ENCODE measurements at places on chromosomes 12 and 14.
A peak's percentile ranks its signal among the peaks of the same experiment; 100 is the strongest.

DNA sequence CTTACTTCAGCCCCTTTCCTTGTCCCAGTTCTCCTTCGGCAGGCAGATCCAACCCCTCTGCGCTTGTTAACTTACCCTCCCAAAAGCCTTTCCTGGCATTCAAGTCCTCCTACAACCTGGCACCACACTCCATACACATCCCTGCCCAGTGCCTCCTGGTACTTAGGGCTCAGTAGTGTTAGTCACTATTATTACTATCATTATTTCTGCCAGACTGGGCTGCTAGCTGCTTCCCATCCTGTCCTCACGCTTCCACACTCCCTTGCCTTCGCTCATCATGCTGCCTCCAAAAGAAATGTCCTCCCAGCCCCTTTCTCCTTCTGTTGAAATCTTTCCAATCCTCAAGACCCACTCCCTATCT, 1.6 kb upstream of the HDAC7 start:
- H3K4me1 ChIP-seq: no peaks in the 10 kb centered on the region
- no peak overlapping the region for H3K4me3 ChIP-seq
- peak overlapping the region; percentile 72 for H3K27ac ChIP-seq

GRCh38 chr14:29743531-29743930, 184.1 kb downstream of the PRKD1 start:
- H3K4me1 ChIP-seq: no peaks in the 10 kb centered on the region
- DNase-seq: no peak
- no peaks in the 10 kb centered on the region for H3K27me3 ChIP-seq
- no peak overlapping the region for H3K4me3 ChIP-seq
- no peak overlapping the region for H3K27ac ChIP-seq

GRCh38 chr12:122558745-122559641, 31.9 kb downstream of the KNTC1 start:
- no peak for DNase-seq
- H3K27me3 ChIP-seq: no peaks in the 10 kb centered on the region
- no peaks in the 10 kb centered on the region for H3K4me1 ChIP-seq

- H3K36me3 ChIP-seq: peaks cover 14% of the 10 kb centered on the region
- DNase-seq: no peak
- H3K27me3 ChIP-seq: no peaks in the 10 kb centered on the region
- H3K27ac ChIP-seq: peak overlapping the region; percentile 5
- H3K4me3 ChIP-seq: peak overlapping the region; percentile 70
- peaks cover 32% of the 10 kb centered on the region for H3K4me1 ChIP-seq
Observed at GRCh38 chr12:122523846-122524718, 2.7 kb downstream of the RSRC2 start.

- H3K36me3 ChIP-seq: no peaks in the 10 kb centered on the region
- peak; percentile 68 for DNase-seq
- H3K27ac ChIP-seq: no peak overlapping the region
- H3K4me3 ChIP-seq: no peak overlapping the region
Observed at GRCh38 chr14:38867561-38868150, 235.4 kb downstream of the SEC23A start.

DNA sequence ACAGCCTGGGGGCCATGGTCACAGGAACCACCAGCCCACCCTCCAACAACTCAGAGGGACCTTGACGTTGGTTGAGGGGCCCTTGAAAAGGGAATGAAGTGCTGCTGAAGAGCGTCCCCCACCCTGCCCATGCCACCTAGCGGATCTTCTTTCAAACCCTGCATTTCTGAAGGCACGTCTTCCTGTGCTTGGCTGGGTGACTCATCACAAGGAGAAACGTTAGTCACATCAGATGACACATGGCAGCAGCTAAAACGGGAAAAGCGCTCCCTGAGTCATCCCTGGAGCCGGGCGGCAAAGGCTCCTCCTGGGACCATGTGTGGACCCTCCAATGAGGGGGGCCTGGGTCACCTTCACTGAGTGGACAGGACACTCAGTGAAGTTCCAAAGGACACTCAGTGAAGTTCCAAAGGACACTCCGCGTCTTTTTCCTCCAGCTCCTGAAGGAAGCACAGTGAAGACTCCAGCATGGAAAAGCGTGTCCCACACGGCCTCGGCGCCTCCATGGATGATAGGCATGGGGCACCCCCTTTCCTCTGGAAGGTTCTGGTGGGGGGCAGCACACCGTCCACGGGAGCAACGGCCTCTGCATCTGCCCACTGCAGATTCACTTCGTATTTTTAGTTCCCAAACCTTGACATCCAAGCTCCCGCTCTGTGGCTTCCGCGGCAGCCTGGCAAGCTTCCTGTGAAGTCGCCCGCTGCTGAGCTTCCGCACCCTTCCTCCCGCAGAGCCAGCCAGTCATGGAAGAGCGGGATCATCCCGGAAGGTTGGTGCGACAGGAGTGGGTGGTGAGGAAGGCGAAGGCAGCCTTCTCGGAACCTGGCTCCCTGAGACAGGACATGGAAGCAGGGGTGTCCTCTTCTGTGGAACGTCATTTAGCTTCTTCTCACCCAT, 383.4 kb downstream of the VRK1 start:
- H3K27me3 ChIP-seq: no peaks in the 10 kb centered on the region
- H3K36me3 ChIP-seq: no peaks in the 10 kb centered on the region
- no peak overlapping the region for H3K4me3 ChIP-seq
- DNase-seq: no peak

- H3K27me3 ChIP-seq: no peaks in the 10 kb centered on the region
- no peak overlapping the region for H3K27ac ChIP-seq
- no peaks in the 10 kb centered on the region for H3K4me1 ChIP-seq
- no peak for DNase-seq
- H3K36me3 ChIP-seq: no peaks in the 10 kb centered on the region
Observed at GRCh38 chr12:99911967-99912366, 72.8 kb downstream of the ANKS1B start.

DNA sequence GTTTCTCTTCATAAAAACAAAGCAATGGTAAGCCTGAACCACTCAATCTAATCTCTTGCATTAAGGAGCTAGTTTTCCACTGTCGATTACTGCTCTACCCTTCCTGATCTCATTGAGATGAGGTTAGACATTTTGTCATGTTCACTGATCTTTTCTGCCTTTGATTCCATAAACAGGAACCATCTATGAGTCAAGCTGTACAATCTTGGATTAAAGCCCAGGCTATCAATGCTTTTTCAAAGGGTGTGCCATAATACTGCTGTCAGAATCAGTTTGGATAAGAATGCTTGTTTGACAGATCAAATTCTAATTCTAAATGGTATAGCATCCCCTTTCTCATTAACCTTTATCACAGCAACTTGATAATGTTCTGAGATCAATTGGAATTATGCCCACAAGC, 16.1 kb downstream of the GRIP1 start:
- DNase-seq: no peak
- no peak overlapping the region for H3K27ac ChIP-seq
- no peak overlapping the region for H3K4me3 ChIP-seq
- no peaks in the 10 kb centered on the region for H3K36me3 ChIP-seq
- H3K4me1 ChIP-seq: no peaks in the 10 kb centered on the region

- H3K36me3 ChIP-seq: no peaks in the 10 kb centered on the region
- H3K4me1 ChIP-seq: no peaks in the 10 kb centered on the region
- no peaks in the 10 kb centered on the region for H3K27me3 ChIP-seq
- DNase-seq: no peak
Observed at GRCh38 chr14:99330316-99331240, 58.6 kb upstream of the BCL11B start.

- H3K4me1 ChIP-seq: no peaks in the 10 kb centered on the region
- H3K4me3 ChIP-seq: no peak overlapping the region
- H3K27ac ChIP-seq: no peak overlapping the region
- H3K36me3 ChIP-seq: no peaks in the 10 kb centered on the region
- H3K27me3 ChIP-seq: no peaks in the 10 kb centered on the region
Observed at GRCh38 chr14:62189698-62190097, 427.5 kb downstream of the SNAPC1 start.

GRCh38 chr12:77847060-77847541, 16.4 kb downstream of the NAV3 start:
- H3K36me3 ChIP-seq: no peaks in the 10 kb centered on the region
- no peaks in the 10 kb centered on the region for H3K4me1 ChIP-seq
- no peak overlapping the region for H3K27ac ChIP-seq
- DNase-seq: no peak
- no peaks in the 10 kb centered on the region for H3K27me3 ChIP-seq
- no peak overlapping the region for H3K4me3 ChIP-seq

GRCh38 chr14:97456958-97457357, 659.8 kb downstream of the VRK1 start:
- H3K27me3 ChIP-seq: no peaks in the 10 kb centered on the region
- H3K4me1 ChIP-seq: no peaks in the 10 kb centered on the region
- no peak overlapping the region for H3K4me3 ChIP-seq
- no peak overlapping the region for H3K27ac ChIP-seq

- H3K27me3 ChIP-seq: no peaks in the 10 kb centered on the region
- no peak for DNase-seq
- H3K4me1 ChIP-seq: no peaks in the 10 kb centered on the region
- no peaks in the 10 kb centered on the region for H3K36me3 ChIP-seq
Observed at GRCh38 chr14:65517635-65518542, 105.4 kb downstream of the FUT8 start.

- no peak overlapping the region for H3K27ac ChIP-seq
- no peaks in the 10 kb centered on the region for H3K27me3 ChIP-seq
- no peak for DNase-seq
- H3K36me3 ChIP-seq: no peaks in the 10 kb centered on the region
Observed at GRCh38 chr14:53019406-53019805, 68.6 kb upstream of the FERMT2 start.

GRCh38 chr12:6061660-6062059, 62.8 kb downstream of the VWF start:
- H3K36me3 ChIP-seq: no peaks in the 10 kb centered on the region
- DNase-seq: no peak
- no peak overlapping the region for H3K27ac ChIP-seq
- H3K27me3 ChIP-seq: no peaks in the 10 kb centered on the region

- H3K4me1 ChIP-seq: peaks cover 8% of the 10 kb centered on the region
- no peaks in the 10 kb centered on the region for H3K27me3 ChIP-seq
- no peak overlapping the region for H3K4me3 ChIP-seq
- DNase-seq: no peak
- no peak overlapping the region for H3K27ac ChIP-seq
- H3K36me3 ChIP-seq: no peaks in the 10 kb centered on the region
Observed at GRCh38 chr14:22613106-22613695, 15.1 kb downstream of the ABHD4 start.

- no peak for DNase-seq
- no peaks in the 10 kb centered on the region for H3K27me3 ChIP-seq
- H3K4me1 ChIP-seq: peaks cover 6% of the 10 kb centered on the region
- no peak overlapping the region for H3K27ac ChIP-seq
- no peak overlapping the region for H3K4me3 ChIP-seq
Observed at GRCh38 chr12:19529951-19530636, 90.8 kb downstream of the AEBP2 start.

- no peaks in the 10 kb centered on the region for H3K4me1 ChIP-seq
- DNase-seq: peak; percentile 93
- peak within 1 kb of the TSS; percentile 85 for H3K4me3 ChIP-seq
- peak within 1 kb of the TSS; percentile 36 for H3K27ac ChIP-seq
- no peaks in the 10 kb centered on the region for H3K36me3 ChIP-seq
Observed at GRCh38 chr12:104986022-104986941, at the start of gene NOPCHAP1. NOPCHAP1 (plus strand) TSS chr12:104986316; CDS start chr12:104986353, 37 bp downstream.
